ENCODE measurements at places on chromosomes 11 and 22.

DNA sequence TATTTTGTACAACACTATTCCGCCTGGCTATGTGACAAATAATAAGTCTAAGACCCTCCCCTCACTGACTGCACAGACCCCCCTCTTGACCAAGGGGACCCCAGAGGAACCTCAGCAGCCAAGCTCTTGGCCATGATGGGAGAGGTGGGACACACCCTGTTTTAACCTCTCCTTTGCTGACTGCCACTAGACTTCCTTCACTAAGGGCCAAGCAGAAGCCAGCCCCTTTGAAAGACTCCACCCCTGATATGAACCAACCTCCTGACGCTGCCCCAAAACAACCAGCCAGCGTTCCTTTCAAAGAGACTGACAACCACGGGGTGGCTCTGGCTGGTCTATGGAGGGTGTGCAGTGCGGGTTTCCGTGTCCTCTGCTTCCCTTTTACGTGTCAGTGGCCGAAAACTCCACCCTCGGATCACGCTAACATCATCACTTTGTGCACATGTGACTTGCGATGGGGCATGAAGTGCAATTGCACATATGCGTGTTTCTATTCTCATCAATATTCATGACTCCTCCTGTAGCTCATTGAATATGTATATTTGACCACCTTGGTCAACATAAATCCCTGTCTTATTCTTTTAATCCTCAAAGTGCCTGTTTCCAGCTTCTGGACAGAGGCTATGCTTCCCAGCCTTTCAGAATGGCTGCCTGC, 643.9 kb downstream of the TBC1D22A start:
- no peak for DNase-seq

DNA sequence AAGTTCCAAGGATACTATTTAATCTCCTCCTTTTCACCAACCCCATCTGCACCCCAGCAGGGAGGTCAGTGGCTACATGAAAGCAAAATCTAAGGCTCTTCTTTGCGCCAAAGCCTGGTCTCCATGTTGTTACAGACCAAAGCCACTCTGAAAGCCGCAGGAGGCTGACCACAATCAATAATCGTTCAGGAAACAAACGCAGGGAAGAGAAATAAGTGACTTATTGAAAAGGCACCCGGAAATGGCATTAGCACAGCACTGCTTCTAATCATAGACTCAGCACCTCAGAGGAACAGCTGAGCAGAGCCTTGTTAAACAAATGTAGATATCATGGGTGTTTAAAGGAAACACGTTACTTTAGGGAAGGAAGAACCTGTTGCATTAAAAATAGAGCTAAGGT, 183.9 kb downstream of the KIRREL3 start:
- DNase-seq, result no peak

- DNase-seq, result peak; percentile 49
Measured at GRCh38 chr11:130102301-130103249, 32.9 kb downstream of the APLP2 start.

DNA sequence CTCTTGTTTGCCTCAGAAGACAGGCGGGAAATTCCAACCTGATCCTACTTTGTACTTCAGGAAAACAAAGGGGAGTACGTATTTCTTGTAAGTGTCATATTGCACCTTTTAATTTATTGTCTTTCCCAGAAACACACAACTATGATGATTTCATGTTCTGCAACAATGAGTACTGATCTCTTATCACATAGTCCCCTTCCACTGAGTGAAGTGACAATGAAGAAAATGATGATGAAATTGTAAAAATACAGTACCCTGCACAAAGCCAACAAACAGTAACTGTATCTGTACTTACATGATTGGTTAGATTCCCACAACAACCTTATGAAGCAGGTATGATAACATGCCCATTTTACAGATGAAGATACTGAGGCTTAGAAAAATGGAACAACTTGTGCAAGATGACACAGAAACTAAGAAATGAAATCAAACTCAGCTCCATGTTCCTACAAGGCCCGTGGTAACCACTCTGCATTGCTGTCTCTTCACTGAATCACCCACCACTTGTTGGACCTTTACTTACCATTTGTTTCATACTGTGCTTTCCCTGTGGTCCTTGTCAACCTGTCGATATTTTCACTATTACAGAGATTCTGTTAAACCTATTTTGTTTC, 37.5 kb downstream of the SLC1A2 start:
- no peak for DNase-seq

DNA sequence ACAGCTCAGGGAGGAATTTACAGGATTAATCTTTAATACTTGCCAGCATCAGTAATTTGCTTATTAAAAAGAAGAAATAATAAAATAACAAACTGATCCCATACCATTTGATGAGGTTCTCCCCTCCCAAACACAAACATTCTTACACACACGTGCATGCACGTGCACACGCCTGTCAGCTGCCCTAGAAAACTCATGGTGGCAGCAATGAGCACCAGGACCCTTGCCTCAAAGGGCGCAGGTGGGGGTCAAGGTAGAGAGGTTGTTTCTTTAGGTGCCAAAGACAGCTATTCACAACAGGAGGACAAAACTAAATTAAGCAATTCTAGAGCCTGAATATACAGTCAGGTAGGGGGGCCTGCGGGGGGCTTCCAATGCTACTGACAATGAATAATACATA, 219.3 kb downstream of the BUD13 start:
- no peak for DNase-seq

GRCh38 chr11:115219376-115219775, 284.8 kb downstream of the CADM1 start:
- DNase-seq, result no peak

DNA sequence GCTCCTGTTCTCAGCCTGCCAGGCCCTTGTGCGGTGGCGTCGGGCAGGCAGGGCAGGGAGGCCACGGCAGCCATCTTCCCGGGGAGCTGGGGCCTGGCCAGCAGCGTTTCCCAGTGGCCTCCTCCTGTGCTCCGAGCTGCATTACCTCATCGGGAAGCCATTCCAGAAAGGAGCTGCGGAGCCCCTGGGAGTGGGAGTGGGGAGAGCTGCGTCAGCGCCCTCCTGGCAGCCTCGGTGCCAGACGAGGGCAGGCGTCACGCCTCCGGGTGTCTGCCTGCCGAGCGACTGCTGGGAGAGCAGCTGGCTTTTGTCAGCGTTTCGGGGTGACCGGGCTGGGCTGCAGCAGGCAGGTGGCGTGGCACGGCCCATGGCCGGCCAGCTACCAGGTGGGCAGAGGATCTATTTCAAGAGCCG, 30.9 kb upstream of the WNT7B start:
- peak; percentile 97 for DNase-seq

GRCh38 chr11:16856022-16856471, 117.6 kb downstream of the C11orf58 start:
- no peak for DNase-seq

- peak; percentile 14 for DNase-seq
Measured at GRCh38 chr11:73451896-73452295, 75.7 kb downstream of the RELT start.

GRCh38 chr22:45671783-45672563, at the start of gene ATXN10:
TSS of gene ATXN10 (plus strand) at chr22:45671834. CDS start at chr22:45672064, 230 bp downstream.
- peak; percentile 71 for DNase-seq

DNA sequence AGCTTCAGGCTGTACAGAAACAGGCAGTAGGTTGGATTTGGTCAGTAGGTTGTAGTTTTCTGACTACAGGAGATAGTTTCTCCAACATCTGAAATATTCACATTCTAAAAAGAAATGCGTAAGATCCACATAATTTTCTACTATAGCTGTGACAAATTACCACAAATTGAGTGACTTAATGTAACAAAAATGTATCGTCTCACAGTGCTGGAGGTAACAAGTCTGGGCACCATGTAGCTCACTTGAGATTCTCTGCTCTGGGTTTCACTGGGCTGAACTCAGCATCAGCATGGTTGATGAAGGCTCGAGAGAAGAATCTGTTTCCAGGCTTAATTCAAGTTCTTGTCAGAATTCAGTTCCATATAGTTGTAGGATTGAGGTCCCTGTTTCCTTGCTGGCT, 350.9 kb upstream of the CCDC179 start:
- DNase-seq, result peak; percentile 55

Data from epithelial cell of esophagus (primary cell).